ENCODE measurements at places on chromosomes 11 and 22.

- DNase-seq, result no peak
Measured at GRCh38 chr11:47158242-47158641, 18.4 kb downstream of the ARFGAP2 start.

DNA sequence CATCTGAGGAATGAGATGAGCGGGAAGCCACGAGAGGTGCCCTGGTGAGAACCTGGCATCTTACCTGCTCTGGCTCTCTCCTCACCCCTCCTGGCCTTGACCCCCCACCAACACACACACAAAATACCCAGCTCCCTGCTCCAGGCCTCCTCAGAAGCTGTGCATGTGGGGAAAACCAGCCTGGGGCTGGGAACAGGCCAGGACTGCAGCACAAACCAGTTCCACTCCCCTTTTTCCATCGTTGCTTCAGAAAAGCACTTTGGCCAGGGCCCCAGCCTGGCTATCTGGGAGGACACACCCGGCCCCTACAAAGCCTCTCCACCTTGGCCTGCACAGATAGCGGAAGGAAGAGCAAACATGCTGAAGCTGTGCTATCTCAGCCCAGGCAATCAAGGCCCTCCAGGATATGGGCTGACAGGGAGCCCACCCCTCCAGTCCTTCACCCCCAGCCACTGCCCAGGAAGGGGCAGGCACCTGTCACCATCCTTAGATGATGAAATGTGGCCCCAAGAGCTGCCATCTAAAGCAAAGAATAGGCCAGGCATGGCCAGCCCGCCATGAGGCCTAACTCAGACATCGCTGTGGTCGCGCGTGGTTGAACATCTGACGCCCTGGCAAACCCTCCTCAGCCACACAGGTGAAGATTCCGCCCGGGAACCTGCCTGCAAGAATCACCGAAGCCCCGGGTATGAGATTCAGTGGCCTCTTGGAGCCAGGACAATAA lies 35.4 kb downstream of the PISD start:
- no peak for DNase-seq

- DNase-seq, result no peak
Measured at GRCh38 chr11:82986446-82986845, 84.9 kb downstream of the DDIAS start.

- no peak for DNase-seq
Measured at GRCh38 chr22:33919391-33920196, 682 bp downstream of the LARGE1 start.

DNA sequence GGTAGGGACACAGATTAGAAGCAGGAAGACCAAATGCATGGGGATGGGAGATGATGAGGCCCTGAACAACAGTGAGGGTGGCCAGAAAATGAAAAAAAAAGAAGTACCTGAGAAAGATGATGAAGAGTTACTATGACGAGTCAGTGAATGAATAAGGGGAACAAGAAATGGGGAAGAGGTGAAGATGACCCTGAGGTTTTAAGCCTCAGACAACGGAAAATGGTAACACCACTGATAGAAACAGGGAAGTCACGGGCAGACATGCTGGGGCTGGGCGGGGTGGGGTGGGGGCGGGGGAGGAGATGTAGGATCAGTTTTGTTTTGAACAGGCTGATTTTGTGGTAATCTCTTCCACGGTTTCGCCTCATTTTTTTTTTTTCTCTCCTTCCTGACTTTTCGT lies 205.1 kb upstream of the CADM1 start:
- no peak for DNase-seq

DNA sequence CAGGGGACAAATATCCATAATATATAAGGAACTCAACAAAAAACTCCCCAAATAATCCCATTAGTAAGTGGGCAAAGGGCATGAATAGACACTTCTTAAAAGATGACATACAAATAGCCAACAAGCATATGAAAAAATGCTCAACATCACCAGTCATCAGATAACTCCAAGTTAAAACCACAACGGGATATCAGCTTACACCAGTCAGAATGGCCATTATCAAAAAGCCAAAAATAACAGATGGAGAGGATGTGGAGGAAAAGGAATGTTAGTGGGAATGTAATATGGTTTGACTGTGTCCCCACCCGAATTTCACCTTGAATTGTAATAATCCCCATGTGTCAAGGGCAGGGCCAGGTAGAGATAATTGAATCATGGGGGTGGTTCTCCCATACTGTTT lies 350.1 kb downstream of the GUCY1A2 start:
- DNase-seq, result no peak

GRCh38 chr11:37409124-37409523 lies 811.1 kb upstream of the RAG2 start:
- DNase-seq, result no peak
